Activated CD4-positive, alpha-beta T cell treated with anti-CD3 and anti-CD28 coated beads, Interleukin-2, amount 10 ng/mL, durations not matched to agents 7 days and 5 days (primary cell): ENCODE measurements at places on chromosomes 1 and 21.

DNA sequence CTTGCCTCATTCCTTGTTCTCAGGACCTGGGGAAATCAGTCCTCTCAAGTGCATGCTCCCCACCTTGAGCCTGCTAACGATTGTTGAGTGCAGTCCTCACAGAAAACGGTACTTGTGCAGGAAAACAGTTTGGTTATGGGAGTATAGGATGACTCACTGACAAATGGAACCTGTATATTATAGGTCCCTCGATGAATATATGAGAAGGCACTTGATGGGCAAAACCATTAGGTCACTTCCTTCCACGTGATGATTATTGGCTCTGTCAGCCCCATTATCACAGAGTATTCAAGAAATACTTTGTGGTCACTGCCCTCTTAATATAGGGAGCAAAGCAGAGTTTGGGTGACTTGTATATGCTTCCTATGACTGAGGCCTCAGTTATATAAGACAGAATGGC is 6.2 kb downstream of the CCDC17 start:
- DNase-seq = no peak
- H3K36me3 ChIP-seq = peaks cover 43% of the 10 kb centered on the region
- H3K27ac ChIP-seq = no peak overlapping the region
- no peak overlapping the region for H3K4me3 ChIP-seq
- H3K27me3 ChIP-seq = no peaks in the 10 kb centered on the region
- H3K4me1 ChIP-seq = no peaks in the 10 kb centered on the region

- H3K4me1 ChIP-seq = peaks cover 8% of the 10 kb centered on the region
- H3K27me3 ChIP-seq = peaks cover 13% of the 10 kb centered on the region
- H3K27ac ChIP-seq = no peak overlapping the region
Observed at GRCh38 chr1:244054247-244054923, 3.3 kb downstream of the ZBTB18 start.

GRCh38 chr1:77990629-77991204 is 11.8 kb upstream of the FUBP1 start:
- H3K4me3 ChIP-seq = no peak overlapping the region
- peaks cover 27% of the 10 kb centered on the region for H3K36me3 ChIP-seq
- H3K27me3 ChIP-seq = no peaks in the 10 kb centered on the region
- no peak for DNase-seq
- no peak overlapping the region for H3K27ac ChIP-seq

DNA sequence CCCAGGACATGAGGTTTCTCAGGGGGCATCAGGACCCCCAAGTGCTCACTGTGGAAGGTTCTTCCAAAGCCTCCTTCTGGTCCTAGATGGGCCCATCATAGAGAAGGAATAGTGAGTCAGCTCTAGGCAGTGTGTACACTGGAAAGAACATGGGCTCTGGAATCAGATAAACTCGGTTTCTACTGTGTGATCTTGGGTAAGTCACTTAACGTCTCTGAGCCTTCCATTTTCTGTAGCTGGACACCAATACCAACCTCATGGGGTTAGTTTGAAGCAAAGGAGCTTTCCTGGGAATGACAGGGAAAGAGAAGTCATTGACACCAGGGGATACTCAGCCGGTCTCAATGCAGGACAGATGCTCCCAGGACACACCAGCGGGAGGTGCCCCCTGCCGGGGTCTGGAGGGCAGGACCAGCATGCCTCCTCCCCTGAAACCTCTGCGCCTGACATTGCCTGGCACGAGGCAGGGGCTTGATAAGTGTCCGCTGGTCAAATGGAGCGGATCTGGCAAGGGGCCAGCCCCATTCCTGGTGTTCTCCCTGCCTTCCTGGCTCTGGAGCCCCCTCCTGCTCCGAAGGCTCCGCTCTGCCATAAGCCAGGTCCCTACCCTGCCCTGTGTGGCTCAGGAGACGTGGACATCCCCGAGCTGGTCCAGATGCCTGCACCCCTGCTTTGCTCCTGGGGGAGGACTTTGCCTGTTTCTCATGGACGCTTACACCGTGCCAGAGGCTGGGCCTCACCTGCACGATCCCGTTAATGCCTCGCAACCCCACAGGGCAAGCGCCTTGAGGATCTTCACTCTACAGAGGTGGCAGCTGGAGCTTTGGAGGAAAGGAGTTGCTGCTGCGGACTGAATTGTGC is 52.8 kb downstream of the EDN2 start:
- H3K27ac ChIP-seq = no peak overlapping the region
- H3K4me1 ChIP-seq = no peaks in the 10 kb centered on the region
- H3K27me3 ChIP-seq = peaks cover 13% of the 10 kb centered on the region
- no peak for DNase-seq
- no peak overlapping the region for H3K4me3 ChIP-seq
- no peaks in the 10 kb centered on the region for H3K36me3 ChIP-seq

GRCh38 chr1:12496154-12496961 is 121.7 kb downstream of the DHRS3 start:
- no peak overlapping the region for H3K27ac ChIP-seq
- no peaks in the 10 kb centered on the region for H3K27me3 ChIP-seq

DNA sequence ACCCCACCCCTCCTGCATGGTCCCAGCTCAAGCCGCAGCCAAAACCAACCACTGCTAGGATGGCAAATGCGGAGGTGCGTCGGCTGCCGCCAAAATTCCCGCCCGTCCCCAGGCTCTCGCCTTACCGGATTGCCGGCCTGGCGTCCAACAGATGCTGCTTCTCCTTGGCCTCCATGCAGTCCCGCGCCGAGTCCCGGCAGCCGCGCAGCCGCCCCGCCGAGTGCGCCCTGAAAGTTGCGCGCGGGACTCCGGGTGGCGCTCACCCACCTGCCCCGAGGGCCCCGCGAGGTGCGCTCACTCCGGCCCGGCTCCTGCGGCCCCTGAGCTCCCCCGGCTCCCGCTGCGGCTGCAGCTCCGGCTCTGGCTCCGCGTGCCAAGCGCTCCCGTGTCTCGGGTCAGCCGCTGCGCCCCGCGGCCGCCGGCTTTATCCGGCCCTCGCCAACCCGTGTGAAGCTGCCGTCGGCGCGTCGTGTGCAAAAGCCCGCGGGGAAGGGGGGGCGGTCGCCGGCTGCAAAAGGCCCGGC is at the start of gene SLC30A2:
SLC30A2 (minus strand) TSS at position 397 of the 524 bp plus-strand sequence; CDS start at position 175, 222 bp downstream.
- peaks cover 3% of the 10 kb centered on the region for H3K4me1 ChIP-seq
- peaks cover 67% of the 10 kb centered on the region for H3K27me3 ChIP-seq
- H3K36me3 ChIP-seq = no peaks in the 10 kb centered on the region
- no peak for DNase-seq
- no peak within 1 kb of the TSS for H3K4me3 ChIP-seq

- no peak overlapping the region for H3K4me3 ChIP-seq
- no peak overlapping the region for H3K27ac ChIP-seq
- peaks cover 33% of the 10 kb centered on the region for H3K36me3 ChIP-seq
- H3K27me3 ChIP-seq = no peaks in the 10 kb centered on the region
Observed at GRCh38 chr1:37888022-37888700, 28.8 kb upstream of the MTF1 start.

DNA sequence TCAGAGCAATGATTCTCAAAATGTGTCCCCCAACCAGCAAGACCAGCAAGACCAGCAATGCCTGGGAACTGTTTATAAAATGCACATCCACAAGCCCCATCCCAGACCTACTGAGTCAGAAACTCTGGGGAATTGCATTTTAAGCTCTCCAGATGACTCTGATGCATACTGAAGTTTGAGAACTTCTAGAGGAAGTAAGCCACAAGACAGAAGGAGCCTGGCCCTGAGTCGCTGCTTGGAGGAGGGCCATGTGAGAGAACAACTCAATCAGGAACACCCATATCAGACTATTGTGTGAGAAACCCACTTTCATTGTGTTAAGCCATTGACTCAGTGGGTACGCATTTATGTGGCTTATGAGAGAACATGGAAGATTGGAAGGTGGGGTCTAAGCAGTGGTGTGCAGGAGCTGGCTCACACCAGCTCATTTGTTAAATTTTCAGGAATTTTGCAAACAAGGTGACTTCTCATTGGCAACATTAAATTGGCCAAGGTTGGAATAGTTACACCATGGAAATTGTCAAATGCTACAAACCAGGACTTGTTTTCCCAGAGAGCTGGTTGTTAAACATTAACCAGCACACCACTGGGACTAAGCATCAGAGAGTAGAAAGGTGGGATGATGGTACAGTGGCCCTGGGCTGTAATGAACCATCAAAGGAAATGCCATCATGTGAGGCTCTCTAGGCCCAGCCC is 38.9 kb downstream of the ATP1A1 start:
- no peaks in the 10 kb centered on the region for H3K27me3 ChIP-seq
- no peak overlapping the region for H3K4me3 ChIP-seq
- peaks cover 37% of the 10 kb centered on the region for H3K4me1 ChIP-seq
- H3K27ac ChIP-seq = no peak overlapping the region
- H3K36me3 ChIP-seq = peaks cover 17% of the 10 kb centered on the region

DNA sequence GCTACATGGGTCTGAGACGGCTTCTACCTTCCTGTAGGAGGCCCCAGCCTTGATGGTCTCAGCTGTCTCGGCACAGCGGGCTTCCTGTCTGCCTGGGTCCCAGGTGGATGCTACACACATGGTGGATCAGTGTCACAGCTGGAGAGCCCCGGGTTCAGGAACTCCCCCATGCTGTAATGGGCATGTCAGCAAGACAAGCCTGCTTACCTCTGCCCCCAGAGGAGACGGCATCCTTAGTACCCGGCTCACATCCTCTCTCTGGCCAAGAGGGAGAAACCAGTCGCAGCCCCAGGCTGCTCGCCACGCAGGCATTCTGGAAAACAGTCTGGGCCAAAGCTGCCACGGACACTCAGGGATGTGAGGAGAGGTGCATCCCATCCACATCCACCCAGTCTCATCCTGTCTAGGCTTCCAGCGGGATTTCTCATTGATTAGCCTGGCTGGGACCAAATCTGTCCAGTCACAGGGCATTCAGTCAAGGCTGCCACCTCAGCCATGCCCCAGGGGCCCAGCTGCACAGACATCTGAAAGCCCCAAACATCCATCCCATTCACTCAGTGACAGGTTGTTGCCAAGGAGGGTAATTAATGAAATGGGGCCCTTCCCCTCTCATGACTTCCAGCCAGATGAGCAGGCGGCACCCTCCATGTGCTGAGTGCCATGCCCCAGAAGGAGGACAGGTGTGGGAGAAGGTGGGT is 10.5 kb downstream of the SNAP47 start:
- H3K27me3 ChIP-seq = no peaks in the 10 kb centered on the region
- H3K4me1 ChIP-seq = peaks cover 42% of the 10 kb centered on the region
- no peak for DNase-seq
- H3K4me3 ChIP-seq = no peak overlapping the region
- peaks cover 11% of the 10 kb centered on the region for H3K36me3 ChIP-seq

GRCh38 chr21:35336534-35336933 is 287.4 kb upstream of the RUNX1 start:
- no peak overlapping the region for H3K4me3 ChIP-seq
- H3K27ac ChIP-seq = no peak overlapping the region
- H3K36me3 ChIP-seq = peaks cover 2% of the 10 kb centered on the region
- peaks cover 1% of the 10 kb centered on the region for H3K4me1 ChIP-seq
- no peaks in the 10 kb centered on the region for H3K27me3 ChIP-seq

- H3K4me1 ChIP-seq = no peaks in the 10 kb centered on the region
- H3K27me3 ChIP-seq = no peaks in the 10 kb centered on the region
- H3K27ac ChIP-seq = no peak overlapping the region
- no peak for DNase-seq
- no peak overlapping the region for H3K4me3 ChIP-seq
- no peaks in the 10 kb centered on the region for H3K36me3 ChIP-seq
Observed at GRCh38 chr1:217770918-217771317, 139.8 kb downstream of the SPATA17 start.

- no peaks in the 10 kb centered on the region for H3K36me3 ChIP-seq
- H3K4me1 ChIP-seq = no peaks in the 10 kb centered on the region
- no peaks in the 10 kb centered on the region for H3K27me3 ChIP-seq
- DNase-seq = no peak
- H3K4me3 ChIP-seq = no peak overlapping the region
Observed at GRCh38 chr1:60558236-60558635, 484.7 kb upstream of the C1orf87 start.

DNA sequence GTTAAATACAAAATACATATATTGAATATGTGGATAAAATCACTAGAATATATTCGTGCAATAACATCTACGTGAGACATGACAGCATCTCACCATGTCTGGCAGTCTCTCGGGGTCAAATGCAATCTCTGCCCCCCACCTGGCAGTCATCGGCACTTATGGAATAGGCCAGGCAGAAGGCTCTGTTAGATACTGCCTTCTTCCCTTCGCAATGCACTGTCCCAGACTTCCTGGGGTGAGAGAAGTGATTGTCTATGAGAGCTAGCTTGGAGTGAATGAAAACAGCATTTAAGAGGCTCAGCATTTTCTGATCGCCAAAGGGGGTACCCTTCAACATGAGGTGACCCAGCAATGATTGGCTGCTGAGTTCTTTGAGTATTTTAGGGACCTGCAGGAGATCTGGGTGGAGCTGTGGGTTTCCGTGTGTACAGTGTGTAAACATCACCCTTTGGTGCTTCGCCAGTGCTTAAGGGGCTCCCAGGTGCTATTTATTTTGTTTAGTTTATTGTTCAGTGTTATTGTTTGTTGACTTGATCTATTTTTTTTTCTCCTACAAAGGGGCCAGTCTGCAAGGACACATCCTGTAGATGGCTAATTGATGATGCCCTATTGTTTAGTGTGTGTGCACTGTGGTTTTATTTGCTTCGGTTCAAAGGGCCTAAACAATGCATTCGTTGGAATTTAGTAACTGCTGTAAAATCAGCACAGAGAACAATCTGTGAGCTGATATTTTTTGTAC is 10.2 kb downstream of the ERG start:
- H3K27me3 ChIP-seq = peaks cover 28% of the 10 kb centered on the region
- H3K27ac ChIP-seq = no peak overlapping the region

DNA sequence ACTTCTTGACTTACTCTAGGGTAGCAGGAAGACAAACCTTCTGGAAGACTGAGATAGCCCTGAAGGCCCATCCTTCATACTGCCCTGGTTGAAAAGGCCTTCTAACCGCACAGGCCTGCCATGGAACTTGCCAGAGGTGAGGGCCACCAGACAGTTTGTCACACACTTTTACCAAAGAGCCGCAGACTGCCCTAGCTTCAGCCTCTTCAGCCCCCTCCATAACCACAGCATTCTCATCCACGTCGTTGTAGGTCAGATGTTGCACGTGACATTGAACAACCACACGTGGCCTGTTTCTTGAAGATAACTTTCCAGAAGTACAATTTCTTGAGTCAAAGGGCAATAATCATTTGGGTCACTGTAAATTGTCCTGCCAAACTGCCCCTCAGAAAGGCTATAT is 18.9 kb downstream of the ZNF362 start:
- H3K27me3 ChIP-seq = no peaks in the 10 kb centered on the region
- peaks cover 8% of the 10 kb centered on the region for H3K36me3 ChIP-seq
- H3K4me3 ChIP-seq = no peak overlapping the region
- peaks cover 15% of the 10 kb centered on the region for H3K4me1 ChIP-seq
- no peak overlapping the region for H3K27ac ChIP-seq
